T-helper 2 cell (primary cell): ENCODE measurements at places on chromosomes 16 and 17.

GRCh38 chr17:70119983-70120382 is 45.0 kb downstream of the KCNJ16 start:
- no peak for DNase-seq

GRCh38 chr17:47855737-47856136 is 4.8 kb upstream of the SP6 start:
- no peak for DNase-seq

DNA sequence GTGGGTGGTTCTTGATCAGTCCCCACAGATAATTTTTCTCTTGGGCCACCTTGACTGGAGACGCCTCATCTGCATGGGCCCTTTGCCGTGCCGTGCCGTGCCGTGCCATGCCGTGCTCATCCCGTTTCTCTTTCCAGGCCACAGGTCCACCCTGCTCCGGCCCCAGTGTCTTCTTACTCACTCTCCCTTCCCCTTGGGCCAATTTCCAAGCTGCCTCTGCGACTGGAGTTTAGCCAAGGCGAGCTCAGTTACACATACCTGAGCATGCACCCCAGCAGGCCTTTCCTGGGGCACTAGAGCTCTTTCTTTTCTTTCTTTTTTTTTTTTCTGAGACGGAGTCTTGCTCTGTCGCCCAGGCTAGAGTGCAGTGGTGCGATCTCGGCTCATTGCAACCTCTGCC is 40.5 kb upstream of the MGAT5B start:
- DNase-seq, result no peak

DNA sequence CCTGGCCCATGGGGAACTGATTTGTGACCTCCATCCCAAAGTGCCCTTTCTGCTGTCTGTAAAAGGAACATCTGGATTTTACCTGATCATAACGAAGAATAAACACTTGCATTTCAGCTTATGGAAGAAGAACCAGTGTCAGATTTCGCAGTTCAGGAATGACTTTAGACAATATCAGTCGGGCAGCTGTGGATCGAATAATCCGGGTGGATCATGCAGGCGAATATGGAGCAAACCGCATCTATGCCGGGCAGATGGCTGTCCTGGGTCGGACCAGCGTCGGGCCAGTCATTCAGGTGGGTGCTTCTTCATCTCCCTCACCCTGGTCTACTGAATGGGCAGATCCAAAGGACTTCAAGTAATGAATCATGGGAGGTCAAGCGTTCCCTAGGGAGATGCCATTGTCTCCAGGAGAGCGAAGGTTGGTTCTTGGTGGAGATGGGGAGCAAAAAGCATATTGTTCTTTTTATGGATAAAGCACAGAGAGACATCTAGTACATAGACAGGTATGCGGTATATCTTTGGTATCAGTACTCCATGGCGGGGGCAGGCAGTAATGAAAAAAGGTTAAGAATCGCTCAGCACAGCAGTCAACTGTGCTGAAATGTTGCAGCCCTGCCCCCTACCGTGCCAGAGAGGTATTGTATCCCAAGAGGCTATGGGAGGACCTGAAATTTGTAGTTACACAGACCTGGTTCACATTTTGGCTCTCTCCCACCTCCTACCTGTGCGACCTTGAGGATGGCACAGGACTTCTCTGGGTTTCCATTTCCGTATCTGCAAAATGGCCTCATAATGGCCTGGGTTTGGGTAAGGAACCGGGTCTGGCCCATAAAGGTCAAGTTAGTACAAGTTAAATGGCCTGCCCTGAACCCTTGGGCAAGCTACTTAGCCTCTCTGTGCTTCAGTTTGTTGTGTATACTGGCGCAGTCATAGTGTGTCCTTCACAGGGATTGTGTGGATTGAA is 4.7 kb downstream of the COQ7 start:
- peak; percentile 43 for DNase-seq

- peak; percentile 51 for DNase-seq
Observed at GRCh38 chr17:35086931-35087573, 23.5 kb upstream of the RFFL start.

GRCh38 chr17:56451629-56452028 is 141.9 kb upstream of the NOG start:
- no peak for DNase-seq

GRCh38 chr16:56879276-56879675 is 14.3 kb downstream of the SLC12A3 start:
- no peak for DNase-seq

DNA sequence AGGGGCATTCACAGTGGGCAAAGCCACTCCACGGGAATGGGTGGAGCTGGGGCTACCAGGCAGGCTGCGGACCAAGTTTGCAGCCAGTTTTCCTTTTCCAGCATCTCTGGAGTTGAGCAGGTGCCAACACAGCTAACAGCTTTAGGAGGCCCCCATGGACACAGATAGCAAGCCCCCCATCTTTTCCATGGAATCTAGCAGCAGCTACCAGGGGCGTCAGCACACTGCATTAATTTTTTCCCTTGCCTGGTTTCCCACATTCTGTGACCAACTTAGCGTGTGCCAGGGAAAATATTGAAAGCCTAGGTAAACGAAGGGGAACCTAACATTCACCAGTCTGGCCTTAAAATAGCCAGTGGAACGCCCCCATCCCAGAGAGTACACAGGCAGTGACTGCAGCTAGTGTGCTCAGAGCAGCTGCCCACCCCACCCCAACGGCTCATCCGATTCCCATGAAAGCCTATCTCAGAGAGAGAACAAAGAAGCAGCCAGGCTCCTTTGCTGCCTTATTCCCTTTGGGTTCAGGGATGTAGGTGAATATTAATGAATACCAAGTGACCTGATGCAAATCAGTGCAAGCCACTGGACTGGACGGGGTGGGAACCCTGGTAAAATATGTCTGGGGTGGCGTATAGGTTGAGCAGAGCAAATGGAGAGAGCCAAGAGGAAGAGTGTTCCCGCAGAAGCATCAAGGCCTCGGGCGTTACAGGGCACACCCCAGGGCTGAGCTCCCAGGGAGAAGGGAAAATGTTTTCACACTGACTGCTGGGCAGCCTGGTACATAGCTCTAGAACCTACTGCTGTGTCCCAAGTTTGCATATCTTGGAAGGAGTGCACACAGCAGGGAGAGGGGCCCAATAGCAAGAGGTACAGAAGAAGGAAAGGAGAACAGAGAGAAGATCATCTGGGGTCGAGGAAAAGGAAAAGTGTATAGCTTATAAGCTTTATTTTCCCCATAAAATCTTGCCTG is 73.9 kb upstream of the SOX9 start:
- no peak for DNase-seq

GRCh38 chr17:83012200-83012785 is 67.1 kb upstream of the METRNL start:
- no peak for DNase-seq

DNA sequence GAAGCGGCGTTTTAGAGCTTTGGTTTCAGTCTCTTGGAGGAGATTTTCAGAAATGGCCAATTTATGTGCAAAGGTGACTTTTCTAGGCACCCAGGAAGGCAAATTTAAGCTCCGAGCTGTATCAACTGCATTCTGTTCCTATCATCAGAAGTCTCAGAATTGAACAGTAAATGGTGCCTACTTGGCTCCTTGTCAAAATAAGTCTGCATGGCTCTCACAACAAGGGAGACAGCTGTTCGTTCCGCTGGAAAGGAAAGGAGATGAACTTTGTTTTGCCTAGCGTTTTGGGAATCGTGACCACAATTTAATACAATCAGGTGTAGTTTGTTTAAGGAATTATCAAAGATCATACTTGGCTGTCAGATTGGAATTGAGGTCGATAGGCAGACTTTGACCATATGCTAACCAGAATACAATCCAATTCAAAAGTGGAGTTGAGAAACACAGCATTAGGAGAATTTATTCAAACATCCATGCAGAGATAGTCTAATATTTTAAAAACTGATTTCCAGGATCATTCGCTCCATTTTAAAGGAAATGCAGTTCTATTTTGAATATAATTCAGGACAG is 139.4 kb downstream of the CPPED1 start:
- DNase-seq, result no peak

DNA sequence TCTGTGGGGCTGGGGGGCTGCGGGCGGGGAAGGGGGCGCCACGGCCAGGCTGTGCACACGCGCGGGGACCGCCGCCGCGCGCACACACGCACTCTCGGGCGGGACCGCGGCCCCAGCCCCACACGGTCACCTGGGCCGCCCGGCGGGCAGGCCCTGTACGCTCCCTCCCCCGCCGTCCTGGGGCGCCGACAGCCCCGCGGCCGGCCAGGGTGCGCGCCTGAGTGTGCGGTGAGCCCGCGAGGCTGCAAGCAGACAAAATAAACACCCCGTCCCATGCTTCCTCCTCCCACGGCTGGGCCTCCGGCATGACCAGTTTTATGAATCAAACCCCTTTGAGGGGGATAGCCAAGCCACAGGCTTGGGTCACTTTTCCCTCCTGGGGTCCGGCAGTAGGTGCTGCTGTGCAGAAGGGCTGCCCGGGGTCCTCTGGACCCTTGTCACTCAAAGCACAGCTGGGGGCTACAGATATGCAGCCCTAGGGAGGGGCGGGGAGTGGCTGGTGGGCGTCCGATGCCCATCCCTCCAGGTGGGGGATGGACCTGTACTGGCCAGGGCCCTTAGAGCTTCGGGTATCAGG is 441 bp downstream of the VASN start:
- peak; percentile 46 for DNase-seq

- DNase-seq, result no peak
Observed at GRCh38 chr17:76696763-76697701, 13.7 kb downstream of the MXRA7 start.
